Stimulated activated CD8-positive, alpha-beta memory T cell treated with anti-CD3 and anti-CD28 coated beads, Interleukin-7, amount 100 ng/mL, for 48 hours (primary cell): ENCODE measurements at places on chromosomes 16 and 17.

GRCh38 chr16:4612977-4613635 lies 1.6 kb downstream of the UBALD1 start:
- DNase-seq: no peak

DNA sequence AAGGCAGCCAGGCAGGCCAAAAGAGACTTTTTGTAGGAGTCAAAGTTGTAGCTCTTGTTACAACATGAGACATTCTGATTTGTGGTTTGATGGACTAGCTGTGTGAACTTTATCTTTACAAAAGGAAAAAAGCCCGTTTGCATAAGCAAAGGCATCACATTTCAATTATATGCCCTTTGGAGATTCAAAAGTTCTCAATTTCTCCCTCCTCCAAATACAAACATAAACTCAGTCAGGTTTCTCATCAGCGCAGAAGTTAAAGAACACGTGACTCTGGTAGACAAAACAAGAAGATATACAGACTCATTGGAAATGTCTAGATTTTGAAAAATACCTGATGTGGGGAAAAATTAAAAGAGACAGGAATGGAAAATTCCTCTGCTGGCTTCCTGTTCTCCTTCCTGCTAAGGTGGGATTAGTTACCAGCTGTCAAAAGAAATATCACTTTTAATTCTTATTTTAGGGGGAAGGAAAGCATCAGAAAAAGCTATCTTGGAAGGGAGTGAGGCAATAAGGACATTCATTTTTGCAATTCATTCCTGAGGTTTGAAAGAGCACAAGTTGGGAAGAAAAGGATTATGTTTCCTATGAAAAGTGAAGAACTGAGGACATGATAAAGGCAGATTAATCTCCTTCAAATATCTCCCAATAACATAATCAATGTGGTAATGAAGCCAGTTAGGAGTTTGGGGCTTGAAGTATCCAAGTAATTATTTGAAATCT lies 4.6 kb upstream of the KCNJ16 start:
- DNase-seq: no peak

- no peak for DNase-seq
These were observed 17.6 kb upstream of the FZD2 start for GRCh38 chr17:44539673-44540072.

DNA sequence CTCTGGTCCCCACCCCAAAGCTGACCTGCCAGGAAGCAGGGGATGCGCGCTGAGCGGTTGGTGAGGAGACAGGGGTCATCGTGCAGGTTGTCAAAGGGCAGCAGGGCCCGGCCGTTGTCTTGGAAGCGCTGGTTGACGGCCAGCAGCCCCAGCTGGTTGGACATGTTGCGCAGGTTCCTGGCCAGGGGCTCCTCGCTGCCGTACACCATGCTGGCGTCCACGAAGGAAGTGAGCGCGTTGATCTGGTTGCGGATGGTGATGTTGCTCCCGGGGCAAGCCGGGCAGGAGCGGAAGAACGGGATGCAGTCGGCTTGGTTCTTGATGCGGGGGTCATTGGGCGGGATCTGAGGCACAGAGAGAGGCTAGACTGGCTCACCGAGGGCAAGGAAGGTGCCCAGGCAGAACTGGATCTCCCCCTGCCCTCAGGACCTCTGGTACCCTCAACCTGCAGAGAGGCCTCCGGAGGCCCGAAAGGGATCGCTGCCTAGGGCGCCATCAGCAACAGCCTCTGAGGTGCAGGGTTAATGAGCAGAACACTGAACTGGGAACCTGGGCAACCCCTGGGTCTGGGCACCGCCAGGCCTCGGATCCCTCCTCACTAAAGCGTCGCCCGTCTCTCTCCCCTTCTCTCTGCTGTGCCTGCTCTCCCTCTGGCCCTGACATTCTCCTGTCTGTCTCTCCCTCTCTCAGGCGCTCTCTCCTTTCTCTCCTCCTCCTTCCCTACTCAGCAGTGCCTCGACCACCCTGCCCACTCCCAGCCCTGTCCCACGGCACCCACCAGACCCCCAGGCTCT lies 2.7 kb downstream of the MPO start:
- no peak for DNase-seq

DNA sequence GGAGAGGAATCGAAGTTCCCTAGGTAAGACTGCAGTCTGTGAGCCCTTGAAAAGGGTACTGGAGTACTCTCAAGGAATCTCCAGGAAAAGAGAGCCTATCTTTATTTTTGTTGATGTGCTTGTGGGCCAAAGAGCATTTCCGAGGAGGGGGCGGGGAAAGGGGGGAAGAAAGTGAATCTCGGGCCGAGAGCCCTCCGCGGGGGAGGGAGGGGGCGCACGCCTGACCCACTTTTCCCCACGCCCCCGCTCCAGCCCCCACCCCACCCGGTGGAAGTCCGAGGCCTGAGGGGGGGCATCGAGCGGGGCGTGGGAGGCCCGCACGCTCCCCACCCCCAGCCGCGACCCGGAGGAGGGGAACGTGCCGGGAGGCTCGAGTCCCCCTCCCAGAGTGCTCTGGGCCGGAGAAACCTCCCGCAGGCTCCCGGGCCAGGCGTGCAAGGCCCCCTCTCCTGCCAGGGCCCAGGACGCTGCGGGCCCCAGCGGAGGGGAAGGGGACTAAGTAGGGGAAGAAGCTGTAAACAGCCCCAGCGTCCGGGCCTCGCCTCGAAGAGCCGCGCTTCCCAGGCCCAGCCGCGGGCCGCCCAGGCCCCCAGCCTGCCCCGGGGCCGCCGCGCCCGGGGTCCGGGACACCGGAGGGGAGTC lies 444 bp downstream of the HELZ start:
- DNase-seq: no peak

DNA sequence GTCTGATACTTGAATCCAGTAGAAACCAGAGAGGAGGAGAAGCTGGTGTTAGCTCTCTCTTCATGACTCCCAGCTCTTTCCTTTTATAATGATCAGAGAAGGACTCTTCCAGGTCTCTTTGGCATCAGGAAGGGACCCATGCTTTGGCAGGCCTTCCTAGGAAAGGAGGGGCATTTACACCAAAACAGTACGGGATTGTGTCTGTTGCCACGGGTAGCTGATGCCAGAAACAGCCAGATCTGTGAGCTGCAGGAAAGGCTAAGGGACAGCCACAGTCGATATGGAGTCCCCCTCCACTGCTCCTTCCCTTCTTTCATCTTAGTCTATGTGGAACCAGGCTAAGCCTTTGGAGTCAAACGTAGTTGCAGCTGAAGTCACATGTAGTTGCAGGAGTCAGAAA lies 9.3 kb downstream of the CEP295NL start:
- no peak for DNase-seq

GRCh38 chr17:7476494-7476893 lies 2.9 kb downstream of the ZBTB4 start:
- no peak for DNase-seq

DNA sequence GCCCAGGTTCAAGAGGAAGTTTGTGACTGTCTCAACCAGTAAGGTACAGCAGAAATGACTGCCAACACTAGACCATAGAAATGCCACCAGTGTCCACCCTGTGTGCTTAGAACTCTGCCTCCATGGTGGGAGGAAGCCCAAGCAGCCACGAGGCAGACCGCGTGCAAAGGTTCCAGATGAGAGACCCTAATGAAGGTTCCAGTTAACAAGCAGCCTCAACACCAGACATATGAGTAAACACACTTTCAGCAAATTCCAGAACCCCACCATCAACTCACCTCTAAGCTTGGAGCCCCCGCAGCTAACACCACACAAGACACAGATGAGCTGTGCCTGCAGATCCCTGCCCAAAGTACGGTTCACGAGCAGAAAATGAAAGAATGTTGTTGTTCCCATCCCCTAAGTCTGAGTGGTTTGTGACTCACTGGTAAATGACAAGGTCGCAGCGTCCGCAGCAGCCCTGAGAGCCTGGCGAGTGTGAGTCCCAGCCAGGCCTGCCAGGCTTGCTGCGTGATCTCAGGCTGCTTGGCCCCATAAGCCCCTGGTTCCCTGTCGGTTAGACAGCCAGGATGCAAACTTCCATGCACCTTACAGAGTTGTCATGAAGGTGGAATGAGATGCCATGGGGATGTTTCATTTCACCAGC lies 193.7 kb downstream of the C16orf95 start:
- DNase-seq: no peak

- no peak for DNase-seq
These were observed 279.7 kb downstream of the SLC39A11 start for GRCh38 chr17:72812823-72813222.

GRCh38 chr17:1779571-1780131 lies 17.8 kb downstream of the SERPINF1 start:
- DNase-seq: no peak

- DNase-seq: no peak
These were observed 132.2 kb downstream of the FOXL1 start for GRCh38 chr16:86710602-86710950.

DNA sequence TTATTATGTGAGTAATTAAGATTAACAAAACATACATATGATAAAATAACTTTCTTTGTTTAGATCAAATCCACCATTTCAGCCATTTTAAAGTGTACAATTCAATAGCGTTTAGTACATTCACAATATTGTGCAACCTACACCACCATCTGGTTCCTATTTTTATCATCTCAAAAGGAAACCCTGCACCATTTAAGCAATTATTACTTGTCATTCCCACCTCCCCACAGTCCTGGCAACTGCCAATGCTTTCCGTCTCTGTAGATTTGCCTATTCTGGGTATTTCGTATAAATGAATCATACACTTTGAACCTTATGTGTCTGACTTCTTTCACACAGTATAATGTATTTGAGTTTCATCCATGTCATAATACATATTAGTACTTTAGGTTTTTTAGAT lies 162.5 kb upstream of the CNTNAP4 start:
- DNase-seq: no peak

DNA sequence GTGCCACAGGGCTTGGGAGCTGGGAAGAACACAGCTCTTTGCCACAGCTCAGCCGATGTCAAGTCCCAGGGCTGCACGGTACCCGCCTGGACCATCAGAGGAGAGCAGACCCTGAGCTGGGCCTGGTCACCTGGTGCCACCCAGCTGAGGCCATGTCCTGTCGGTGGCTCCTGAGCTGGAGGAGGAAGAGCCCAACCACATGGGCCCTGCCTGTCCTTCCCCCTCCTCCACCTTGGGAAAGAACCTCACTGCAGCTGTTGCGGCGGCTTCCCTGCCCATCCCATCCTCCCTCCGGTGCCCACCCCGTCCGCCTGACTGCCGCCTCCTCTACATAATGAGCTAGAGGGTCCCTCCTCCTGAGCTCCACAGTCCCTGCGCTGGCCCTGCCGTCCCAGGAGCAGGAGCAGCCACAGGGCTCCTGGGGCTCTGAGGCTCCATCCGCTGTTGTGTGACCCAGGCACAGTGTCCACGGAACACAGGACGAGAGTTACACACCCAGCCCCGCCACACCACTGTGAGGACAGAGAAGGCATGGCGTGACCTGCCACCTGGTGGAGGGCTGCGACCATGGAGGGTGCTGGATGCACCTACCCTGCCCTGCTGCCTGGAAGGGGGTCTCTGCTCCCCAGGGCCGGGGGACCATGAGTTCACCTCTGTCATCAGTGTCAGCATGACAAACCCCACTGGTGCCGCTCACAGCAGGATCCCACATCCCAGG lies 21.4 kb upstream of the CHMP6 start:
- DNase-seq: no peak

- DNase-seq: no peak
These were observed 47.3 kb upstream of the IL34 start for GRCh38 chr16:70598937-70599503.

DNA sequence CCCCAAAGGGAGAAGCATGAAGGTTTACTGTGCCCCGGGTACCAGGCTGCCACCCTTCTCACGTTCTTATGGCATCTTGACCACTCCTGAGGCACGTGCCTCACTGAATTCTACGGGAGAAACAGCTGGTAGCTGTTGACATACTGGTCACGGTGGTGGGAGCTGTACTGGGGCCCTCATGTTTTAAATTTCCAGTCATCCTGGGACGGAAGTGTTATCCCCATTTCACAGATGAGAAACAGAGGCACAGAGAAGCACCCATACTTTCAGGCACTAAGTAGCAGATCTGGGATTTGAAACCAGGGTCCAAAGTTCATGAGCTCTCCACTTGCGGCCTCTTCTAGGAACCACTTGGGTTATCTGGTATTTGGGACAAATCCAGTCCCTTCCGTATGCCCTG lies 26.3 kb upstream of the DOC2B start:
- DNase-seq: no peak

DNA sequence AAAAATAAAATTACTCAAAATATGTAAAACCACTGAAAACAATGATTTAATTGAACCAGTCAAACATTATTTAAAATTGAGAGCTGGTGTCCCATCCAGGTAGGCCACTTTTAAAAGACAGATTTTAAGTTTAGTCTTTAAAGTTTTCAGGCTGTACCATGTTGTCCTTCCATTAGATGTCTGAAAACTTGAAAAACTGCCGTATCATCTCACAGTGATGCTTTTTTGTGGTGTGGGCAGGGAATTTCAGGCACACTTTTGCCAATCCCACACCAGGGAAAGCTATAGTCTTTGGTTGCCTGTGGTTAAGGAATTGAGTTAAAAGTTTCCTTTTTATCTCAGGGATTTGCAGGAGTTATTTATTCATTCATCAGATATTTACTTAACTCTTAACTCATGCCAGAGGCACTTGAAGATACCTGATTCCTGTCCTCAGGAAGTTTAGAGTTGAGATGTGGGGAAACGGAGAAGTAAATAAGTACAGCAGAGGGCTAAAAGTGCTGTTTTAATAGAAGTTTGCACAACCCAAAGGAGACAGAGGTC lies 3.2 kb downstream of the SNTB2 start:
- DNase-seq: no peak
